ENCODE measurements at places on chromosomes 6 and 20.

DNA sequence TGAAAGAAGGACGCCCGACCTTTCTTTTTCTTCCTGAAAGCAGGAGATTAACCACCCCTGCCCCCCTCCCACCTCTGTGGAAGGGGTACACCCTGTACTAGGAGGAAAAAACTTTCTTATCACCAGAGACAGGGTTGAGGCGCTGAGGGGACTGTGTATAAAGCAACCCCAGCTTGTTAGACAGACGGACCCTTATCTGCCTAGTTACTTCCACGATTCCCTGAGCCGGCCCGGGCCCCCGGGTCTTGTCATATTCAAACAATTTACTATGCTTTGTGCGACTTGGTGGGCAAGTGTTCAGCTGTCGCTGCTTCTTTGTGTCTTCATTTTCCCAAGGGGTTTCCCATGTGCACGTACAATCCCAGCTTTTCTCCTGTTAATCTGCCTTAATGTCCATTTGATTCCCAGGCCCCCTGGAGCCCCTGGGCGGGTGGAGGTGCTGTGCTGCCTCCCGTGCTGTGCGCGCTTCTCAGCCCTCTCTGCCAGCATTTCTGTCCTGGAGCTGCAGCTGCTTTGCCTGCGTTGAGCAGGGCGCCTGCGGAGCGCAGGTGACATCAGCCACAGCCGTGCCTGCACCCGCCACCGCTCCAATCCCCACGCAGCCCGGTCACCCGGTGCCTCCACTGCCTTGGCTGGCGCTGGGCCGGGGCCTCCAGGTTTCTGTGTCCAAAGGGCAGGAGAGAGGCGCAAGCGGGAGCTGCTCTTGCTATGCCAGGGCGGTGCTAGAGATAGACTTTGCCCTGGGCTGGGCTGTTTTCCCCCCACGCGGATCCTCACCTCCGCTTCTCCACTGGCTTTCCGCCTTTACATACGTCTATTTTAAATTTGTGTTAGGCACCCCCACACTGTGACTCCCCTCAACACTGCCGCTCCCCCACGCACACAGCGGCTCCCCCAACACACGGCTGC is 96.2 kb downstream of the TTLL2 start:
- no peak for DNase-seq

- DNase-seq: no peak
Measured at GRCh38 chr6:113392551-113393055, 464.5 kb upstream of the MARCKS start.

DNA sequence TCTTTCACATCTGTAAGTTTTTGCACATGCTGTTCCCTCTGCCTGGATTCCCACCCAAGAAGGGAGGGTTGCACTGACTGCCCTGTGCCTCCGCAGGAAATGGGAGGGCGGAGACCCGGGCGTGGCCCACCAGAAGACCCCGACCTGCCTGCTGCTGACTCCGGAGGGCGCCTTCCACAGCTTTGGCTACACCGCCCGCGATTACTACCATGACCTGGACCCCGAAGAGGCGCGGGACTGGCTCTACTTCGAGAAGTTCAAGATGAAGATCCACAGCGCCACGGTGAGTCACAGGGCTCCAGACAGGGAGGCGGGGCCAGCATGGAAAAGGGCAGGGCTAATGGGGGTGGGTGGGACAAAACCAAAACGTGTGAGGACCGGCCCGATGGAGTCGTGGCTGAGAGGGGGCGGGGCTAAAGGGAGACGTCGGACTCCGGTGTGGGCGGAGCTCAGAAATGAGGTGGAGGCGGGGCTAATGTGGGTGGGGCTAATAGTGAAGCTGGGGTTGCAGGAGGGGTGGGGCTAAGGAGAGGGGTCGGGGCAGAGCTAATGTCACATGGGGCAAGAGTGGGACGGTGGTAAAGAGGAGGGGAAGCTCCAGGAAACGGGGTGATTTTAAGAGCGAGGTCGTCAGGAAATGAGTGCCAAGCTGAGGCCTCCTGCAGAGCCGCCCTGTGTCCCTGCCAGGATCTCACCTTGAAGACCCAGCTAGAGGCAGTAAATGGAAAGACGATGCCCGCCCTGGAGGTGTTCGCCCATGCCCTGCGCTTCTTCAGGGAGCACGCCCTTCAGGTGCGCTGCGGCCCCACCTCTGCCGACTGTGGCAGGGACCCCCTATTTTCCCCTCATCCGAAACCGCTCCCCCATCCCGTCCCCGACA is 12.6 kb downstream of the HSPA12B start:
- DNase-seq: peak; percentile 90

- DNase-seq: no peak
Measured at GRCh38 chr6:68654134-68654533, 19.1 kb downstream of the ADGRB3 start.

DNA sequence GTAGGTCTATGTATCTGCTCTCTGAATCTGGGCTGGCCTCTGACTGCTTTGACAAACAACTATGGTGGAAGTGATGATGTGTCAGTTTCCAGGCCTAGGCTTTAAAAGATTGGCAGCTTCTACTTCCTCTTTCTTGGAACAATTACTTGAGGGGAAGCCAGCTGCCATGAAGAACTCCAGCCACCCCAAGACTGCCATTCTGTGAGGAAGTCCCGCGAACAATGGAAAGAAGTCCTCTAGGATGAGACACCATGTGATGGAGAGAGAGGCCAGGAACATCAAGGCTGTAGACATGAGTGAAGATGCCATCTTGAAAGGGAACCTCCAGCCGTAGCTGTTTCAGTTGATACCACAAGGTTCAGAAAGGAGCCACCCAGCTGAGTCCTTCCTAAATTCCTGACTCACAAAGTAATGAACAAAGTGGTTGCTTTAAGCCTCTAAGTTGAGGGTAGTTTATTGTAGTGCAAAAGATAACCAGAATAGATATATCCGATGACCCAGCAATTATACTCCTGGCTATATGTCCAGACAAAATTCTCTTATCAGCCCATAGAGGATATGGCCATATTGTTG is 15.3 kb upstream of the TCF15 start:
- DNase-seq: no peak

- no peak for DNase-seq
Measured at GRCh38 chr6:10314163-10314955, 100.5 kb downstream of the TFAP2A start.

GRCh38 chr6:170358496-170358895 is 51.9 kb downstream of the FAM120B start:
- DNase-seq: no peak

- DNase-seq: no peak
Measured at GRCh38 chr20:34040300-34040995, 46.7 kb downstream of the RALY start.

- no peak for DNase-seq
Measured at GRCh38 chr6:129966125-129966524, 52.3 kb upstream of the L3MBTL3 start.

DNA sequence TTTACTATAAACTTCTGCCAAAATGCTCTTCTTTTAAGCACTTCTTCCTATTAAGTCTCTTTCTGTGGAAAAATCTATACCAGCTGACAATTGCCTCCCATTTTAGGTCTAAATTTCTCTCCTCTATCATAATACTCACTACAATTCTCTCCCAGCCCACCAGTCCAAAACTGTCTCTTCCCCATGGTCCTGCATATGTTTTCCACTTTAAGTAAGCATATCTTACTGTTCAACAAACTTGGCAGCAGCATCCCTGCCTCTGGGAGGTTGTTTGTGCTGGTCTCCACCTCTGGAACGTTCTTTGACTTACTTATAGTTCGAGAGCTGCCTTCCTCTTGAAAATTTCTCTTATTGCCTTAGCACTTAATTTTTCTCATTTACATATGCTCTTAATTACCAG is 180.5 kb downstream of the COL12A1 start:
- DNase-seq: no peak

- peak; percentile 16 for DNase-seq
Measured at GRCh38 chr6:99790679-99791078, 184.0 kb downstream of the PRDM13 start.

DNA sequence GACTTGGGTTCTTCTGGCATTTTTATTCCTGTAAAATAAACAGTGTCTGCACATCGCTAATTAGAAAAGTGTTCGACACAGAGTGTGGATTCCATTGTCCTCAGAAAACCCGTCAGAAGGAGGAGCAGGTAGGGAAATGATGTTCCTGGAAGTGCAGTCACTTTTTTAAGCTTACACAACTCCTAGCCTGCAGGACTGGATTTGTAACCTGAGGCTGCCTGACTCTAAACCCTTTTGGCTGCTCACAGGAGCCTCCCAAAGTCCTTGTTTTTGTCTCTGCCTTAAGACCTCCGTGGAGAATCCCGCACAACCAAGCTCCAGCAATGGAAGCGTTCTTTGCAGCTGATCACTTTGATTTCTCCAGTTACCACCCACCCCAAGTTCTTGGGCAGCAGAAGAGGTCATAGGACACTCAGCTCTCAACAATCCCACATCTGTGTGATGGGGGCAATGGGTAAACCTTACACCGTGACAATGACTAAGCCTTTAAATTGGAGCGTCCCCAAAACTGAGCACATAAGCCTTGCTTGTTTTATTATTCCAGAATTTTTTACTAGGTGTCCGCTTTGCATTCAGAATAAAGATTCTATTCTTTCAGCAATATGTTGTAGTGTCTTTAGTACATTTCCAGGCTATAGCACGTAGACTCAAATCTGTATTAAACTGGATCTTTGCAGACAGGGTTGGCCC is 227.9 kb downstream of the TBXT start:
- DNase-seq: peak; percentile 70

- DNase-seq: no peak
Measured at GRCh38 chr6:152240436-152240835, 396.7 kb downstream of the SYNE1 start.

GRCh38 chr6:219641-220198 is 72.6 kb upstream of the DUSP22 start:
- DNase-seq: no peak

DNA sequence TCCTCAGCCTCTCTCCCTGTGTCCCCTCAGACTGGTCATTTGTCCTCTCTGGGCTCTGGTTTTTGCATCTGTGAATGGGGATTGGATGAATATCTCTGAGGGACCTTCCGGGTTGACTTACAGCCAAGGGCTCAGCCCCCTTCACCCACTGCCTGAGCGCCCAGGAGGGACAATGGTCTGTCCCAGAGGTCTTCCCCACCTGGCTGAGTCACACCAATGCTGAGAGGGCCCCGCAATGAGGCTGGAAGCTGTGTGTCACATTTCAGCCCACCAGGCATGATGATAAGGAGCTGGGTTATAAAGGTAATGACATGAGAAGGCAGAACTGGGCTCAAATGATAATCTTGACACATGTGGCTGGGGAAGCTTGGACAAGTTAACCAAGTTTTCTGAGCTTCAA is 70.5 kb downstream of the TOX2 start:
- no peak for DNase-seq

GRCh38 chr6:490251-491037 is 98.9 kb downstream of the IRF4 start:
- DNase-seq: no peak

- no peak for DNase-seq
Measured at GRCh38 chr20:32445539-32446273, 87.6 kb downstream of the ASXL1 start.

- DNase-seq: peak; percentile 30
Measured at GRCh38 chr6:33926451-33926850, 122.6 kb upstream of the MLN start.

DNA sequence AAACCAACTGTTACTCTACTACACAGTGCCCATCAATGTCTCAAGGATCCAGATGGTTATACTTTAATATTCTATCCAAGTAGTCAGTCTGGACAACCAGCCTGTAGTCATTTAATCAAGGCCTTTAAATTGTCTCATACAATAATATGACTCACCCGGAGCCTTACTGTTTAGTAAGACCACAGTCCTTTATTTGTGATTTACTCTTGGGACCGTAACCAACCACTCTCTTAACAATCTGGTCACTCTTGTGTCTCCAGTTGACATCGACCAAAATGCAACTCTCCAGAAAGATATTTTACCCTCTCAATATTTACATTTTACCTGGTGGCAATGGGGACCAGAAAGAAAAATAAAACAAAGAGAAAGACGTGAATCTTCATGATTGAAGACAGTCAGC is 14.9 kb downstream of the DEFB114 start:
- no peak for DNase-seq

Measured in SK-MEL-5 (cell line).